ENCODE measurements at places on chromosomes 12 and 14. TPM values are rescaled to one million over a fixed set of nuclear protein-coding genes. Genes with fewer than 3 reads are reported as not detected.
A peak's percentile ranks its signal among the peaks of the same experiment; 100 is the strongest.

GRCh38 chr14:59208224-59208814 is 19.9 kb downstream of the DAAM1 start:
- no peak overlapping the region for H3K4me3 ChIP-seq
- no peak overlapping the region for H3K27ac ChIP-seq
- H3K36me3 ChIP-seq = no peaks in the 10 kb centered on the region
- no peak for DNase-seq

GNPTAB gene
- 24.0 TPM for total RNA-seq

GRCh38 chr12:6830999-6831398 is 2.8 kb downstream of the P3H3 start:
- peaks cover 10% of the 10 kb centered on the region for H3K4me1 ChIP-seq
- H3K27me3 ChIP-seq = no peaks in the 10 kb centered on the region
- no peak for DNase-seq
- H3K4me3 ChIP-seq = no peak overlapping the region

WDHD1 gene
- 62.3 TPM for total RNA-seq

- peaks cover 5% of the 10 kb centered on the region for H3K4me1 ChIP-seq
- no peaks in the 10 kb centered on the region for H3K36me3 ChIP-seq
- H3K27me3 ChIP-seq = no peaks in the 10 kb centered on the region
- no peak for DNase-seq
- no peak overlapping the region for H3K27ac ChIP-seq
Observed at GRCh38 chr12:30191696-30192455, 408.1 kb upstream of the TMTC1 start.

DNA sequence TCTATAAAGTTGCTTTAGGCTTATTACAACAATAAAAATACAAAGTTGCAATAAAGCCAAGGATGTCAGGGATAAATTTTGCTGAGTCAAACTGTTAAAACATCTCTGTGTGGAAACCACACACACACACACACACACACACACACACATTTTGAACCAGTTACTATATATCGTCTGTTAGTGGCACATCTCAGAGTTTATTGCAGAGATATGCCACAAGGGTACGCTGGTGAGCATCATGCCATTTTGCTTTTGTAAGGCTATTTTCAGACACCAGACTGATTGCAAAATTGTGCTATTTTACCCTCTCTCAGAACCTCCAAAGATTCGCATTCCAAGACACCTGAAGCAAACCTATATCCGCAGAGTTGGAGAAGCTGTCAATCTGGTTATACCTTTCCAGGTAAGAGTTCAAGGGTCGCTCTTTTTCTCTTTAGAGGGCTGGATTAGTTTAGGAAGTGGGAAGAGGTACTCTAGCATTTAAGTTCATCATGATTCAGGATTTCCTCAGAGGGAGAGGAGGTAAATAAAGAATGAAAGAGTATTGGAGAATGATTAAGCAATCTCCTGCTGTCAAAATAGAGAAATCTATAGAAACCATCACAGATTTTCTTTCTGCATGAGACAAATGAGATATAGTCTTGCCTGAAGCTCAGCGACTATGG is 27.3 kb upstream of the CHPT1 start:
- H3K36me3 ChIP-seq = no peaks in the 10 kb centered on the region
- no peaks in the 10 kb centered on the region for H3K4me1 ChIP-seq
- no peak overlapping the region for H3K4me3 ChIP-seq
- no peaks in the 10 kb centered on the region for H3K27me3 ChIP-seq

DNA sequence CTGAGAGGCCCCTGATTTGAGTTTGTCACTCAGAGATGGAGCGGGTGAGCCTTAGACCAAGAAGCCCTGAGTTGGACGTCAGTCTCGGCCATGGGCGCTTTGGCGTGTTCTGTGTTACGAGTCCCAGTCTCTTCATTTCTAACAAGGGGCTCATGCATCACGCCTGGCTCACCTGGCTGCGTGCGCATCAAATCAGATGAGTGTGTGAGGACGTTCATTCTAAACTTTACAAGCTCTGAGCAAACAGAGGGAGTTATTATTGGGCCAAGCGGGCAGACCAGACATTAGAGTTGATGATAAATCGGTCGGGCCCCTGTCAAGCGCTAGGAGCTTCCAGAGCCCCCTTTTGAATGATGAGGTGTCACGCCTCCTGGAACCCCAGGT is 117.2 kb downstream of the CALM1 start:
- H3K27ac ChIP-seq = no peak overlapping the region
- H3K4me1 ChIP-seq = peaks cover 30% of the 10 kb centered on the region
- no peak for DNase-seq
- H3K4me3 ChIP-seq = no peak overlapping the region

FOXN4 gene
- total RNA-seq = not detected

- no peak for DNase-seq
- H3K27ac ChIP-seq = no peak overlapping the region
- H3K4me3 ChIP-seq = no peak overlapping the region
Observed at GRCh38 chr12:11917501-11917900, 153.2 kb upstream of the BCL2L14 start.

LARP4 gene
- 88.4 TPM for total RNA-seq

DNA sequence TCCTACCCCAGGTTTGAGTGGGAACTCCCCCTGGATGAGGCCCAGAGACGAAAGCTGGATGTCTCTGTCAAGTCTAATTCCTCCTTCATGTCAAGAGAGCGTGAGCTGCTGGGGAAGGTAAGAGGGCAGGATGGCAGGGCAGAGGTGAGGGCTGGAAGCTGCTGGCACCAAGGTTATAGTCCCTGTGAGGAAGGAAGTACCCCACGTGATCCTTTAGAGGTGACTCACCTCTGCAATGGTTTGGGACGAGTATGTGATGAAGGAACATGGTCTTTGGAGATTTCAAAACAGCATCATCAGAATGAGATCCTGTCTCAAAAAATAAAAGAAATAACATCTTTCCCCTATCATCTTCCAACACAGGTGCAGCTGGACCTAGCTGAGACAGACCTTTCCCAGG is 9.2 kb upstream of the MYL6B start:
- no peak for DNase-seq
- no peaks in the 10 kb centered on the region for H3K4me1 ChIP-seq
- H3K4me3 ChIP-seq = no peak overlapping the region
- no peaks in the 10 kb centered on the region for H3K27me3 ChIP-seq

GRCh38 chr14:85016496-85016895 is 513.4 kb upstream of the FLRT2 start:
- DNase-seq = no peak
- no peaks in the 10 kb centered on the region for H3K27me3 ChIP-seq
- H3K4me1 ChIP-seq = no peaks in the 10 kb centered on the region
- no peak overlapping the region for H3K4me3 ChIP-seq

DNA sequence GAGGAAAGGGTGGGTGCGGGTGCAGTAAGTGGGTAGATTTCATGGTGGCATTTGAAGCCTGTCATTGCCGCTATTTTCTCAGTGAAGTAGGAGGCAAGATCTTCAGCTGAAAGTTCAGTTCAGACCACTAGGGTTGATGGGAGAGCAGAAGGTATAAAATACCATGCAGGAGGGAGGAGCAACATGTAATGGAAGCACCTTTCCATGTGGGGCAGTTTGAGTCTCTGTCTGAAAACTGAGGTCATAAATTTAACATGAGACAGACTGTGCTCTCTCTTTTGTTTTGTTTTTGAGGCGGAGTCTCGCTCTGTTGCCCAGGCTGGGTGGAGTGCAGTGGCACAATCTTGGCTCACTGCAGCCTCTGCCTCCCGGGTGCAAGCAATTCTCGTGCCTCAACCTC is 22.7 kb downstream of the LRRC74A start:
- no peak for DNase-seq
- H3K4me3 ChIP-seq = no peak overlapping the region
- no peaks in the 10 kb centered on the region for H3K27me3 ChIP-seq
- no peak overlapping the region for H3K27ac ChIP-seq
- H3K36me3 ChIP-seq = no peaks in the 10 kb centered on the region

DNA sequence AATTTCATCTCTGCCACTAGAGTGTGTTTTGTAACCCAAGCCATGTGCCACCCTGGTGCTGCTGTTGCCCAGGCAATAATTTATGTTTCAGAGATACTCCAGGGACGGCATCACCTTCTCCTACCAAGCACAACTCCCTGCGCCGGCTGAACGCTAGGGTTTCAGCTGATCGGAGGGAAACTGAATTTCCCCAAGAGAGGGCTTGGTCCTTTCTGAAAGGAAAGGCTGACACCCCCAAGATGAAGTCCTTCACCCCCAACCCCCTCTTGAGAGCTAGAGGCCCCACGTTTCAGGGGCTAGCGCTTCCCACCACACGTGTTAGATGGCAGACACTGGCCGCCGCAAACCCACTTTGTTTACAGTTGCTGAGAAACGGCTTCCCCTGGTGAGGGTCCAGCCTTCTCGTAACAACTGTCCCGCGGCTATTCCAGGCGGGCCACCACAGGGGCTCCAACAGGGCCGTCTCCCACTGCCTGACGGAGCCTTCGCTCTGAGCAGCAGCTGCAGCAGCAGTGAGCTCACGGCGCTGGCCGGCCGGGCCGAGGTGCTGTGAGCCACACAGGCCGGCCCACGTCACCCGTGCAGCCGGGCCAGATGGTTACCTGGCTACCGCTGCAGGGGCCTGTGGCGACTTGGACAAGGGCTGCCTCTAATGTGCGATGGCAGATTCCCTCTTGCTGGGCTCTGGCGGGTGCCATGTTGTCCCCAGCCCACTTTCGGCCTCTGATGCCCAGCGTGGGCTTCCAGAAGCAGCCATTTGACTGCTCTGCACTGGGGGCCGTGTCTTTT is 66.4 kb downstream of the TESC start:
- H3K27me3 ChIP-seq = no peaks in the 10 kb centered on the region
- H3K4me1 ChIP-seq = peaks cover 15% of the 10 kb centered on the region
- no peaks in the 10 kb centered on the region for H3K36me3 ChIP-seq
- H3K27ac ChIP-seq = no peak overlapping the region
- no peak overlapping the region for H3K4me3 ChIP-seq

EIF5 gene
- 257 TPM for total RNA-seq

DNA sequence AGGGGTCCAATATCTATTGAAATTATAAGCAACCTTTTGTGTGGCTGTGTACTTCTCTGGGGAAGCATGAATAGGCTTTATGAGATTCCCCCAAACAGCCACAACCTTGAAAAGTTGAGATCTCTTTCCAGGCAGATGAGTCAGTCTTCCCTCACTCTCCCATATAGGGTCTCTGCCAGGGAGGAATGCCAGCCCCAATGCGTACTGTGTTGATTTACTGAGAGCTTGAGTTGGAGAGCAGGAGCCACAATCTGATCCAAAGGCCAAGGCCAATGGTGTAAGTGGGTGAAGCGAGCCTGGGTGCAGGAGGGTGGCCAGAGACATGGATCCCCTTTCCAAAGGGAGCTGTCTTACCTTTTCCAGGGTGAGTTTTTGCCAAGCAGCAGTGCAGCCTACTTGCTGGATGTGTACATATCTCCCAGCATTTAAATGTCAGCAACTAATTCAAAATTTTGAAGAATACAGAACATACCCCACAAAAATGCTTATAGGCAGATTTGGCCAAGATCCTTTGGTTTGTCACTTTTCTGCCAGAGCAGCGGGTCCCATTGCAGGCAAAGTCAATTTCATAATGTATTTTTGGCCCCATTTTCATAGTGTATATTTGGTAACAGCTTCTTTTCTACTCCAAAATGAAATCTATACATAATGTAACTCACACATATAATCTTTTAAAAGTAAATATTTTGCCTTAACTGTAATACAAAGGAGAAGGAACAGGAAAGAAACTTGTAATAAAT is 88.2 kb downstream of the TBC1D30 start:
- no peaks in the 10 kb centered on the region for H3K36me3 ChIP-seq
- no peak overlapping the region for H3K4me3 ChIP-seq
- no peaks in the 10 kb centered on the region for H3K27me3 ChIP-seq

TMEM119 gene
- total RNA-seq = 0.97 TPM

CISTR gene
- total RNA-seq = not detected

PTHLH gene
- total RNA-seq = not detected

GRCh38 chr14:102939820-102940561 is 17.5 kb downstream of the AMN start:
- H3K27ac ChIP-seq = no peak overlapping the region
- H3K4me3 ChIP-seq = no peak overlapping the region
- DNase-seq = no peak
- H3K4me1 ChIP-seq = no peaks in the 10 kb centered on the region
- no peaks in the 10 kb centered on the region for H3K27me3 ChIP-seq
- no peaks in the 10 kb centered on the region for H3K36me3 ChIP-seq

SPIC gene
- total RNA-seq = not detected

TTC6 gene
- total RNA-seq = 2.6 TPM

- peak overlapping the region; percentile 38 for H3K27ac ChIP-seq
- H3K4me1 ChIP-seq = peaks cover 34% of the 10 kb centered on the region
- no peaks in the 10 kb centered on the region for H3K27me3 ChIP-seq
- no peak overlapping the region for H3K4me3 ChIP-seq
- DNase-seq = no peak
Observed at GRCh38 chr12:54421175-54421878, 2.3 kb upstream of the ITGA5 start.

GRCh38 chr12:27226407-27226929 is 17.6 kb upstream of the STK38L start:
- no peaks in the 10 kb centered on the region for H3K36me3 ChIP-seq
- no peaks in the 10 kb centered on the region for H3K27me3 ChIP-seq
- H3K4me3 ChIP-seq = no peak overlapping the region
- DNase-seq = peak; percentile 47
- peaks cover 10% of the 10 kb centered on the region for H3K4me1 ChIP-seq

DNA sequence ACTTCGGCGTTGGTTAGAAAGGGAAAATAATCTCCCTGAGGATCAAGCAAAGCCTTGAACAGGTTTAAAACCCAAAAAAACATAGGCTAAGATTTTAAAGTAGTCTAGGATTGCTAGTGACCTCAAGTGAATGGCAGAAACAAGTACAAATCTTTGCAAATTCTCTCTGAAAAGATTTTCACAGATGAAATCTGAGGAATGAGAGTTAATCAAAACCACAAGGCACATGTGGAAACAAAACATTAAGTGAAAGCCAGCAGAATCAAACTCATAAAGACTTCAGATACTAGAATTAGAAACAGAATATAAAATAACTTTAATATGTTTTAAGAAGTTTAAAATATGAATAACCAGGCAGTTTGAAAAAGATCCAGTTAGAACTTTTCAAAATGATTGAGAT is 52.2 kb upstream of the CFL2 start:
- H3K27me3 ChIP-seq = no peaks in the 10 kb centered on the region
- H3K4me1 ChIP-seq = no peaks in the 10 kb centered on the region
- no peak overlapping the region for H3K27ac ChIP-seq
- peaks cover 5% of the 10 kb centered on the region for H3K36me3 ChIP-seq
- no peak for DNase-seq
- H3K4me3 ChIP-seq = no peak overlapping the region

PCBP2 gene
- 403 TPM for total RNA-seq

DNA sequence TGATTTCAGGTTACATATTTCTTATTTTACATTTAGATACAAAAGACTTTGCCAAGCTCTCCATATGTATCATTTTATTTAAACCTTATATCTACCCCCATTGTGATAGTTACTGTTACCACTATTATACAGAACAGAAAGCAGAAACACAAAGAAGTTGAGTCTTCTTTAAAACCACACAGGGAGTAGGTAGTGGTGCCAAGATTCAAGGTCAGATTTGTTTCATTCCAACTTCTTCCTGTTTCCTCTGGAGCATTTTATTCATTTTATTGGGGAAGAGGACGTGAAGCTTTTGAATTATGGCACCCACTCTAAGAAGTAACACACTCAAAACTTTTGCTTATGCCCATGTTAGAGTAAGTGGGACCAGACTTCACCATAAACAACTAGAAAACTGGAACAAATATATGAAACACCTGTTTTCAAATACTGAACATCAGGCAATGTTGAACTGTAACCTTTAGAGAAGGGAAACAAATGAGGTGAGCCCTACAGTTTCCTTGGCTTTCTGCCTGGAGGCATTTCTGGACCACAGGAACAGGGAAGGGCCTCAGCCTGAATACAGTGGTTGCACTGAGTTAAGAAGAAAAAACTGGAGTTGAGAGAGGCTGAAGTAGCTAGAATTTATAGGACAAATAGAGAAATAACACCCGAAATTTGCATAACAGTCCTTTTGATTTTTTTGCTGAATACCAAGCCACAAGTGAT is 160.4 kb upstream of the SSTR1 start:
- H3K27ac ChIP-seq = no peak overlapping the region
- no peaks in the 10 kb centered on the region for H3K27me3 ChIP-seq

RASSF9 gene
- 0.06 TPM for total RNA-seq
